NCI-H1092 treated with DMSO at 0.1 percent for 48 hours (cell line): ENCODE measurements at places on chromosomes 3 and 15.

GRCh38 chr3:146537603-146538002 lies 6.8 kb downstream of the PLSCR1 start:
- DNase-seq = no peak

GRCh38 chr15:94674296-94674695 lies 442.9 kb downstream of the MCTP2 start:
- DNase-seq = no peak

DNA sequence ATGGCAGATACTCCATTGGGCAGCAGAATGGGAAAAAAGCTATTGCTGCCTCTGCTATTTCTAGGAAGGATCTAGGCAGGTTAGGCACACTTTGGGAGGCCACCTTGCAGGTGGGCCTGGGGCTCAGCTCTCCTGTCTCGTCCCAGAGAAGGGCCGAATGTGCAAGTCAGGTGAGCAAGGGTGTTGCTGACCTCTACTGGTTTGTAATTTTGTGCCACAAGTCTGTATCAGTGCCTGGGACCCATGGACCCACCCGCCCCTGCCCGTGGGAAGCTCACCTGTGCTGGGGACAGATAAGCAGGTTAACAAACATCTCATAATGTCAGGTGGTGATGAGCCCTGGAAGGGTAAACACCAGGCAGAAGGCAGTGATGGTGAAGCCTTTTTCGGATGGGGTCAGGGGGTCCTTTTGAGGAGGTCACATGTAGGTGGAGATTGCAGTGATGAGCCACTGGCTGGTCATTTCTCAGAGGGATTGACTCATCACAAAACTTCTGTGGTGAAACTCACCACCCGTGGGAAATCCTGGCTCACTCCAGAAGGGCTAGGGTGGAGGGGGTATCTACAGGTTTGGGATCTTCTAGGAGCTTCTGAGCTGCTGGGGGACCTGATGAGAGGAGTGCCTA lies 161.3 kb downstream of the KLF13 start:
- DNase-seq = no peak

GRCh38 chr15:34331809-34332208 lies 5.8 kb downstream of the SLC12A6 start:
- no peak for DNase-seq

GRCh38 chr3:127104586-127104985 lies 88.3 kb upstream of the PRR23E start:
- DNase-seq = peak; percentile 69
